Myocyte (in vitro differentiated cells): ENCODE measurements at places on chromosomes 1 and 21.

DNA sequence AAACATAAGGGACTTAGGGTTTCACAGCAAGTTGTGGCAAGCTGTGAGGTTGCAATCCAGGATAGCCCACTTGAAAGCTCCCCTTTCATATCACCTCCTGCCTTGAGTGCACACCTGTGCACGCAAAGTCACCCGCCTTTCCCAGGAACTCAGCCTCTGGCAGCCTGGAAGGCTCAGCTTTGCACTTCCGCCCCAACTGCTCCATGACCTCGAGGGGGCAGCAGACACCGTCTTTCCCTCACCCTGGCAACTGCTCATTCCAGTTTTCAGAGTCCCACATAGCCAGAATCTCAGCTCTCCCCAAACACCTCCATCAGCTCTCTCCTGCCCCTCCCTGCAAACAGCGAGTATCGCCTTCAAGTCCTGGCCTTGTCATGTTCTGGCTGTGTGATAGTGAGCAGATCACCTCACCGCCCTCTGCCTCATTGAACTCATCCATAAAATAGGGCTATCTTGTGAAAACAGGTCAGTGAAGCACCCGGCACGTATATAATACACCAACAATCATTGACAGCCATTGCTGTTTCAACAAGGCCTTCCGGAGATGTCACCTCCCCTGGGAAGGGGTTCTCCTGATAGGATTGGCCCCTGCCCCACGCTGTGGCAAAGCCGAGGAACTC is 32.2 kb upstream of the EPB41 start:
- peak; percentile 88 for DNase-seq

GRCh38 chr1:176816232-176816631 is 348.3 kb downstream of the ASTN1 start:
- no peak for DNase-seq

DNA sequence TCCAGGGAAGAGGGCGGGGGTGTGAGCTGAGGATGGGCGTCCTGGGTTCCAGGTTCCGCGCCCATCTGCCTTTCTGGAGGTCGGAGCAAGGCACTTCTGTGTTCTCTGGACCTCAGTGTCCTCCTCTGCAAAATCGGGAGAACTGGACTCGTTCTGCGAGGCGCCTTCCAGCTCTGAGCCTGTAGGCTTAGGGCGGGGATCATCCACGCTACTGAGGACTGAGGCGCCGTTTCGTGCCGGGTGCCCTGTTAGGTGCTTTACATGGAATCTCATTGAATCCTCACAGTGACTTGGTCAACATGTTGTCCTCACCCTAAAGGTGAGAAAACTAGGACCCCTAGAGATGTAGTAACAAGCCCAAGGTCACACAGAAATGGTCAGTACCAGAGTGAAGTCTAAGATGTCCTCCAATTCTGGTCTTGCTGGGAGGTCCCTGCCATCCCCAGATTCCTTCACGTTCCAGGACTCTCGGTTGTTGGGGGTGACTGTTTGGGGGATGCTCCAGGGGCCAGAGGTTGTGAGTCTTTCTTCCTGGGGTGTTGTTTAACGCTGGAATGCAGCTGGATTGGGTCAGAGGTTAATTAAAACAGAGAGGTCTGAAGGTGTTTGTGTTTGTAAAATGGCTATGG is 677 bp downstream of the PRKAA2 start:
- DNase-seq = no peak

- DNase-seq = no peak
Measured at GRCh38 chr1:153485863-153486262, 25.4 kb upstream of the S100A7 start.

DNA sequence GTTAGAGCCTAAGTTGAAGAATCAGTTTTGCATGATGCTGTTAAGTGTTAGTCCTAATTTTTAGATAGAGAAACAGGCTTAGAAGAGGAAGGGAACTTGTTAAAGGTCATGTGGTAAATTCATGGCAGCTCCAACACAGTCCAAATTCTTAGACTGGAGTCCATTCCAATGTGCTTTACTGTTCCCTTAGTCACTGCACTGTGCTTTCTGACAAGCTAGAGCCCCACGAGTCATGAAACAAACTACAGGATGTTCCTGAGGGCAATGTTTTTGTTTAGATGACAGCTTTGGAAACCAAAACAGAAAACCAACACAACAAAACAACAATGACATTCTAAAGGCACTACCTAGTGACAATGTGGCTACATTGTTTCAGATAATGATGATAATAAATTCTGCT is 23.1 kb upstream of the RGS4 start:
- no peak for DNase-seq

DNA sequence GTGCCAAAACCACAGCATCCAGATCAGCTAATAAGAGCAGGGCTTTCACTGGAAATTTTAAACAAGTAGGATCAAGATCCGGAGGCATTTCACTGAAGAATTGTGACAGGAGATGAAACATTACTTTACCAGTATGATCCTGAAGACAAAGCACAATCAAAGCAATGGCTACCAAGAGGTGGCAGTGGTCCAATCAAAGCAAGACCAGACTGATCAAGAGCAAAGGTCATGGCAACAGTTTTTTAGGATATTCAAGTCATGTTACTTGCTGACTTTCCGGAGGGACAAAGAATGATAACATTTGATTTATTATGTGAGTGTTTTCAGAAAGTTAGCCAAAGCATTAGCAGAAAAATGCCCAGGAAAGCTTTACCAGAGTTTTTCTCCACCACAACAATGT is 8.2 kb downstream of the ZSWIM5 start:
- no peak for DNase-seq

- DNase-seq = peak; percentile 88
Measured at GRCh38 chr21:16588433-16588860, 858.7 kb downstream of the USP25 start.

DNA sequence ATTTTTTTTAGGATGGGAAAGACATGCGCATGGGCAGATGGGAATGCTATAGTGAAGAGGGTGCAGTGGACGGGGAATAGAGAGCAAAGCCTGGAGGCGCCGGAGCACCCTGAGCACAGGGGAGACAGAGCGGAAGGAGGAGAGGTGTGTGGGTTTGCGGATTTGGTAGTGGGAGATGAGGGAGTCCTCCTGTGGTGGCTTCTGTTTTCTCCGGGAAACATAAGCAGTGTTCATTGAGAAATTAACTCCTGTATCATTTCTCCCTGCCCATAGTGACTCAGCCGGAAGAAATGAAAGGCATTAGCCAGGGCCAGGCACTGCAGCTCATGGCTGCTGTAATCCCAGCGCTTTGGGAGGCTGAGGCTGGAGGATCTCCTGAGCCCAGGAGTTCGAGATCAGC is 4.7 kb upstream of the PTPRF start:
- peak; percentile 10 for DNase-seq

GRCh38 chr1:168159251-168159650 is 19.5 kb upstream of the TIPRL start:
- peak; percentile 20 for DNase-seq
